ENCODE measurements at places on chromosomes 2 and 18.

DNA sequence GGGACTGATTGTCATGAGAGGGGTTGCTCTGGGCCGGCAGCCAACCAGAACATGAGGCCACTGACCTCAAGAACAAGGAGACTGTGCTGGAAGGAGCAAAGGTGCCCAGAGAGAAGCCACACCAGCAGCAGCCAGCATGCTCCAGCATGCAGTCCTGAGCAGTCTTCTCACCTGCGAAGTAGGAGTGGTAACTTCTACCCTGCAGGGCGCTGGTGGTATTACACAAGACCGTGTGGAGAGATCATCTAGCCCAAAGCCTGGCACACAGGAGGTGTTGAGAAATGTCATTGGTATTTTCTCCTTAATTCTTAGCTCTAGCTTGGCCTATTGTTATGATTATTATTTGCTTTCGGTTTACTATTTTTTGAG, 132.7 kb downstream of the TSN start:
- no peak for DNase-seq

GRCh38 chr2:68696554-68696953, 38.1 kb upstream of the ARHGAP25 start:
- DNase-seq: no peak

- no peak for DNase-seq
Measured at GRCh38 chr2:8322634-8323033, 359.2 kb upstream of the ID2 start.

DNA sequence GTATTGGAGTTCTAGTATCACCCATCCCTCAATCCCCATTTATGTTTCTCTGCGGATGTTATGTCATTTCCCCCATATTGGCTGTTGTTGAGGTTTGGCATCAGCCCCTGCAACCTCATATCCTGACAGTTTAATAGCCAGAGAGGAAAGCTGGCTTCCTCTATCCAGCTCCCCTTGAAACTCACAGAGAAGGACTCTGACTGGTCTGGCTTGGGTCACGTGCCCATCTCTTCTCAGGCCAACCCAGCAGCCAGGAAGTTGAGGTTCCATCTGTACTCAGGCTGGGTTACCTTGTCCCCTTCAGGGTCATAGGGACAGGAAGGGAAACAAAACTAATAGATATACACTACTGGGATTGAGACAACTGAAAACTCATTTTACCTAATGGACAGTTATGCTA, 148.0 kb upstream of the SLC14A2 start:
- no peak for DNase-seq

DNA sequence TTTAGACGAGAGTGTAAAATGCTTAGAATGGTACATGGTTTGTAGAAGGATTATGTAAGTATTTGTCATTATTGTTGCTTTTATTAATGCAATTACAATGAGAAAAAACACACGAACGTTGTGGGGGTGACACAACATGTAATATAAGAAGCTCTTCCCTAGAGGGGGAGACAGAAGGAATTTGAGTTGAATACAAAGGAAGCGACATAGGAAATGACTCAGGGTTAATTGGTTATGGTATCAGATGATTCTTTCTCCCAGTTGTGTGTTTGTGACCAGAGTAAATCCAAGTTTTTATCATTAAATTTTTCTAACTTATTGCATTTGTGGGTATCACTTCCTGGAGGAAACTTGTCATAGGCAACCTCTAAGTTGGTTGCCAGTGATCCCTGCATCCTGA, 625.6 kb upstream of the CDH2 start:
- DNase-seq: no peak

DNA sequence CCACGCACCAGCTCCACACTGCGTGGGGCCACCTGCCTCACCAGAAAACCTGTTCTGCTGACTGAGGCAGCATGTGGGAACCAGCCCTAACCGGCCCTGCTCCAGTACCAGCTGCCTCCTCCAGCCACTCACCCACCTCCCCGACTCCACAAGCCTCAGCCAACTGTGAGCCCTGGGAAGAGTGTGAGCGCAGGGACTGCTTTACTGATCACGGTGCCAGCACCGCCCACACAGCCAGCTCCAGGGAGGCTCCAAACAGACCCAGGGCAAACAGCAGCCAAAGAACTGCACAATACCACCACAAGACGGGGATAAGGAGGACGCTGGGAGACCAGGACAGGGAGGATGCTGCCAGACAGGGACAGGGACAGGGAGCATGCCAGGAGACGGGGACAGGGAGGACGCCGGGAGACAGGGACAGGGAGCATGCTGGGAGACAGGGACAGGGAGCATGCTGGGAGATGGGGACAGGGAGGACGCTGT, 28.4 kb downstream of the EIPR1 start:
- no peak for DNase-seq

- DNase-seq: no peak
Measured at GRCh38 chr2:135709992-135710391, 31.7 kb upstream of the UBXN4 start.

- no peak for DNase-seq
Measured at GRCh38 chr2:159137511-159138241, 148.8 kb downstream of the WDSUB1 start.

DNA sequence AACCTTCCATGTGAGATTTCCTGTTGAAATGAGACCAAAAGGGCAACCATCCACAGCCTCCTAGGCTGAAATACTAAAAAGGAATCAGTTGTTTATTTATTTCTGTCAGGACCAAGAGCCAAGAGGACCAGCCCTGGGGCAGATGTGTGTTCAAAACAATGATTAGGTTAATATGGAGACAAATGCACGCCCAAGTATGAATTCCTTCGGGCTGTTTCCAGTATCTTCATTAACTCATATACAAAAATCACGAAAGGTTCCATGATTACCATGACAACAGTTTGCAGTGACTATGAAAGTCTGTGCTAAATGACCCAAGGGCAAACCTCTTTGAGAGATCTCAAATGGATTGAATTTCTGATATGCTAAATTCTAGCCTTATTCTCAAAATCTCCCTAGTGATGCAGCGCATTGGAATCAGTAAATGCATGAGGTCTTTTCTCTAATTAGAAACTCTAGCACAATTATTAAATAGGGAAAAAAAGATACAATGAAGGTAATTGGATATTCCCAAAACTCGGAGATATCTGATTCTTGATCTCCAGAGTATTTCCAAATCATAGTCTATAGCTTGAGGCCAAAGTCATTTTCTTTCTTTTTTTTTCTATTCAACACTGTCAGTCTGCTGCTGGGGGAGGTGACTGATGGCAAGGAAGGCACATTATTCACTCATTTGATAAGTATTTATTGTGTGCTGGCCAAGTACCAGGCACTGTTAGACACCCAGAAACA, 35.6 kb downstream of the VIT start:
- no peak for DNase-seq

DNA sequence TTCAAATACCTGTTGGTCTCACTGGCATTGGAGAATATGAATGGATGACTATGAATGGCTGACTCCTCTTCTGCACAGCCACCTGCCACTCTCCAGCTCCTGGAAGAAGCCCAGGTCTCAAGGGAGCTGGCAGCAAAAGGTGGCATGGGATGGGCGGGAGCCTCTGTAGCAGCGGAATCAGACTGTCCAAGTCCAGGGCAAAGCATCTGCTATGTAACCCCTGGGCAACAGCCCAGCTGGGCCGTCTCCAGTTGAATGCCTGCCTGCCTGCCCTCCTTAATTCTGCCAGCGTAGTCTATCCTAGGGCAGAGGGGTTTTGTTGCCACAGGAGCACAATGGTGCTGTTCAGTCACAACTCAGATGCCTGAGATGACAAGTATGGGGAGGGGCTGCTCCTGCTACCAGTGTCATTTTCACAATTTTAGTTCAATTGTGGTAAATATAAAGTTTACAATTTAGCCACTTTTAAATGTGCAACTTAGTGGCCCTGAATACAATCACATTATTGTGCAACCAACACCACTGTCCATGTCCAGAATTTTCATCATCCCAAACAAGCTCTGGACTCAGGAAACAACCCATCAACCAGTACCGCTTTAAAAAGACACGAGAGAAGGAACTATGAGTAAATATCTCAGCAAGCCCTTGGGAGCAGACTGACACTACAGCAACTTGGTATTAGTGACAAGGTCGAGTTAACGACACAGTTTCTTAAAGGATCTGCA, 115.2 kb downstream of the MYO5B start:
- no peak for DNase-seq

- no peak for DNase-seq
Measured at GRCh38 chr18:12455496-12455895, 47.8 kb downstream of the PRELID3A start.

DNA sequence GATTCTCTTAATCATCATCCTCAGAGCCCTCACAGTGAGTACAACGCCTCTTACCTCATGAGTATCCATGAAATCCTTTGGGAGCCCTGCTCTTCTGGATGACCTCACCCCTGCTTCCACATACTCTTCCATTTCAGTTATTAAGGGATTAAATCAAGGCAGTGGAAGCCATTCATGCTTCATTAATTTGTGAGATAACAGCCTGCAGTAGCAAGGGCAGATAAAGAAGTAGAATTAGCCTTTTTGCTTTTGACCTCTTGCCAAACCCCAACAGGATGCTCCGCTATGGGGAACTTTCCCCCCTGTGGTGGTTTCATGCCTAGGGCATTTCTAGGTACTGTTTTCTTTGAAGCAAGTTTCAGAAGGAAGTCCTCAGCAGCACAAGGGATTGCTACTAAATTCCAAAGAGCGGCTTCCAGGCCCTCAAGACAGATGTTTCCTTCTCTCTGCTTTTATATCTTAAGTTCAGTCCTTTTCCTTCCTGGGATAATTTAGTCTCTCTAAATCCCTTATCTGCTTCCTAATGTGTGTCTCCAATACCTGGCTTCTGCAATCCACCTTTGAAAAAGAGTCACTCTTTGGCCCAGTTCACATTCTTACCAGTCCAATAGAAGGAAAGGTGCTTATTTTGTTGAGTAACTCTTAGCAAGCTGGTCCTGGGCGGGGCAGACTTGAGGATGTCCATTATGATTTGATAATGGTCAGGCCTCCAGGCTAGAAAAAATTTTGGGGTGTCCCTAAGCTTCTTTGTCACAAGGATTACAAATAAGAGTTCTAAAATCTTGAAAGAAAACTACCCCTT, 76.9 kb downstream of the MYO1B start:
- DNase-seq: no peak

DNA sequence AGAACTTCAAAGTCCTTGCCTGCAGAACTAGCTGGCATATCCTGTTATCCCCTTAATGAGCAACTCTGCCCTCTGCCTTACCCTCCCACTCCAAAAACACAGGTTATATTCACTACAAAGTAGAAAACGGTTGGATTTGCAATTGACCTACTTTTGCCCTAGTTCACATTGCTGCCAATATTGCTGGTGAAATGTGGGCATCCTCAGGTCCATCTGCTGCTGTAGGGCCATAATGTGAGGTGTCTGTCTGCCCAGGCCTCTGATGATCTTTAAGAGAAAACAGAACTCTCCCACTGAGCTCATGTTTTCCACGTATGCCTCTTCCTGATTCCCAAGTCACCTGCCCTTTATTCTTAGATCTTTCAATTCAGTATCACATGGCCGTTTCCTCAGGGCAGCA, 294.0 kb upstream of the CDH20 start:
- DNase-seq: no peak

DNA sequence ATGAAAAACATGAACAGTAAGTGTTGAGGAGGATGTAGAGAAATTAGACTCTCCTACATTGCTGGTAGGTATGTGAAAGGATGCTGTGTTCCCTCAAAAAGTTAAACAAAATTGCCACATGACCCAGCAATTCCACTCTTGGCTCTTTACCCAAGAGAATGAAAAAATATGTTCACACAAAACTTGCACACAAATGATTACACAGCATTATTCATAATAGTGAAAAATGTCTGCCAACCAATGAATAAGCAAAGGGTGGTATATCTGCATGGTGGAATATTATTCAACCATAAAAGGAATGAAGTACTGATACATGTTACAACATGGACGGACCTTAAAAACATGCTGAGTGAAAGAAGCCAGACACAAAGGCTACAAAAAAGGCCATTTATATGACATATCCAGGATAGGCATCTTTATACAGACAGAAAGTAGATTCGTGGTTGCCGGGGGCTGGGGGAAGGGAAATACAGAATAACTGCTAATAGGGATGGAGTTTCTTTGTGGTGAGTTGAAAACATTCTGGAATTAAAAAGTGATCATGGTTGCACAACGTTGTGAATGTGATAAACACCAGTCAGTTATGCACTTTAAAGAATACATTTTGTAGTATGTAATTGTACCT, 85.4 kb upstream of the MYO3B start:
- no peak for DNase-seq

- DNase-seq: no peak
Measured at GRCh38 chr18:61842146-61842545, 50.7 kb downstream of the RNF152 start.

- no peak for DNase-seq
Measured at GRCh38 chr2:234632527-234633391, 135.9 kb upstream of the ARL4C start.

DNA sequence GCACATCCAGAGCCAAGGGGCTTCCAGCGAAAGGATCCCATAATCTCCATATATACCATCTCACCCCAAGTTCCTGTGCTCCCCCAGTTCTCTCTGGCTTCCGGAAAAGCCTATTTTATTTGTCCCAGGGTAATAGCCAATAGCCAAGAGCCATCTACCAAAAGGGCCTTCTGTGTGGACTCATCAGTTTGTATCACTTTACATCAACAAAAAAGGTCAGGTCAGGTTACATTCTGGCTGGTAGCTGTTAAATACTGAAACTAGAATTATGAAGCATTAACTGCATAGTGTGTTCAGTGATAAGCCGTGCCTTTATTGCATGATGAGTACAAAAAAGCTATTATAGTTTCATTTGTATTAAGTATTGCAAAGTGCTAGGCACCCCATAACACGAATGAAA, 223.7 kb downstream of the IRS1 start:
- DNase-seq: no peak

DNA sequence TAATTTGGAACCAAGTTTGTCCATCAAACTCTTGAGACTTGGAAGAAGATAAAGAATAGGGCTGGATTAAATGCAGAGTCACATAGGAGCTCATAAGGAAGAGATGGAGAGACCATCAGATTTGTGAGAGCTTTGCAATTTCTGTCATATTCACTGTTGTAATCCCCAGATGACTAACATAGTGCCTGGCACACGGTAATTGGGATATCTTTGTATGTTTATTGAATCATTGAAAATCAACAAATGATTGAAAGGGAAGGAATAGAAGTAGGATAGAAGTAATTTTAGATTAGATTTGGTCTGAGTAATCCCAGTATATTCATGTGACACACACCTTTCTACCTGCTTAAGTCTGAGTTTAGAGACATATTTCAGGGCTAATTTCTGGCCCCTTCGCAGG, 75.4 kb downstream of the LCLAT1 start:
- no peak for DNase-seq

DNA sequence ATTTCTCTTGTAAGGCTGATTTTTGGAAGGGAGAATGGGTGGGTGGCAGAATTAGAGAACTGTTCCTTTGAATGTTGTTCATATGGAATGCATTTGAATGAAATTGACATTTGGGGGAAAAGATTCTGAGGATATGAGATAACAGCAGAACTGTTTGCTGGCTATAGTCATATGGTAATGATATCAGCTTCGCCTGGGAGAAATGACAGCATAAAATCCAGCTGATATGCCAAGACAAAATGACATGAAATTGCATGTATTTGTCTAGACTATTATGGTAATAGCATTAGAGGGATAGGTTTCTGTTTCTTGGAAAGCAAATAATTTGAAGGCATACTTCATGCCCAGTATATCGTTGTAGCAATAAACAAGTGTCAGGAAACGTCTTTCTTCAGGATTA, 150.8 kb upstream of the SPATS2L start:
- no peak for DNase-seq

- no peak for DNase-seq
Measured at GRCh38 chr18:55268151-55268601, 308.9 kb upstream of the CCDC68 start.

Data from NCI-H774 (cell line).